ENCODE measurements at places on chromosomes 2 and 18.

DNA sequence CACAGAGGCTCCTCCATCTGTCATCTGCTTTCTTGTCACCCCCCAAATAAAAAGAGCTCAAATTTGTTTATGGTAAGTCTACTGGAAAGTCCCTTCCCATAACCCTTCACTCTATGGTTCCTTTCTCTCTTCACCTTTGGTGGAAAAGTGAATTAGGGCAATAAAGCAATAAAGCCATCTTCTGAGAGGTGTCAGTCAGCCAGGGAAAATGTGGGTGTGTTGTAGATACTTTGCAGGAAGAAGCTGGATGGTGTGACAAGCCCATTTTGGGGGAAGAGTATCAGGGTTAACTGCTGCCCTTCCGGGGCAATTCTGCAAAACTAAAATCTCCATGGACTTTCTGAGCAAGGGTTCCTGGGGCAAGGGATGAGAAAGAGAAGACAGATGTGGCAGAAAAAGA, 197.9 kb downstream of the SH3BP4 start:
- DNase-seq: no peak

DNA sequence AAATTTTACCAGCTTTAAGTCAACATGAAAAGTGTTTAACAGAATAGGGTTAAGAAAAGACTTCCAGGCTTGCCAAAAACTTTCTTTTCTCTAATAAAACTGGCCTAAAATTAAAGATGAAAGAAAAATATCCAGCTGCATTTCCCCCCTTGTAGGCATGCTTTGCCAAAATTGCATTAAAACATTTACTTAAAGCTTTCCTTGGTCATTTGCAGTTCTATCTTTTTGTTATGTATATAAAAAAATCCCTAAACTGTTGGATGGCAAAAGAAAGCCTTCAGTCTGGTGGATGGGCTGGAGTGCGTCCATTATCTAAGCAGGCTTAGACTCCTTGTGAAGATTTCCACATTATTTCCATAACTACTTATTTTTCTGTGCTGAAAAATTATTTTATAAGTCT, 105.4 kb upstream of the DSEL start:
- no peak for DNase-seq

DNA sequence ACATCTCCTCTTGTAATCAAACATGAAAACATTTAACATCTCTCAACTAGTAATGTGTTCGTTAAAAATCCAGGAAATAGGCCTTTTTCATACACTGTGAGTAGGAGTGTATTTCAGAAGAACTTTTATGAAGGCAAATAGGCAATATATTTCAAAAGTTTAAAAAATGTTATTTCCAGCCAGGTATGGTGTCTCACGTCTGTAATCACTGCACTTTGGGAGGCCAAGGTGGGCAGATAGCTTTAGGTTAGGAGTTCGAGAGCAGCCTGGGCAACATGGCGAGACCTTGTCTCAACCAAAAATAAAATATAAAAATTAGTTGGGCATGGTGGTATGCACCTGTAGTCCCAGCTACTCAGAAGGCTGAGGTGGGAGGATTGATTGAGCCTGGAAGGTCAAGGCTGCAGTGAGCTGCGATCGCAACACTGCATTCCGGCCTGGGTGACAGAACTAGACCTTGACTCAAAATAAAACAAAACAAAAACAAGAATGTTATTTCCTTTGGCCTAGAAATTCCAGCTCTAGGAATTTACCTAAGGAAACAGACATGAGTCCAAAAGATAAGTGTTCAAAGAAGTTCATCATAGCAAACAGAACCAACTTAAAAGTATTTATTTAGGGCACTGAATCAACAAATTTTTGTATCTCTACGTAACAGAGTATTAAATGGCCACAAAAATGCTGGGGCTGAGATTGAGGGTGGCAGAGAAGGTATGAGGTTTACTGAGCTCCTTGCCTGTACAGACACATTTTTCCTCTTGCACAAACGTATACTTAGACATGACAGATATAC, 14.9 kb downstream of the RBKS start:
- no peak for DNase-seq

- DNase-seq: no peak
Measured at GRCh38 chr2:10120877-10121574, 1.5 kb upstream of the RRM2 start.

GRCh38 chr18:45376193-45376592, 239.1 kb upstream of the SLC14A2 start:
- no peak for DNase-seq

GRCh38 chr2:157627594-157628476, 829 bp downstream of the ACVR1C start:
- no peak for DNase-seq

DNA sequence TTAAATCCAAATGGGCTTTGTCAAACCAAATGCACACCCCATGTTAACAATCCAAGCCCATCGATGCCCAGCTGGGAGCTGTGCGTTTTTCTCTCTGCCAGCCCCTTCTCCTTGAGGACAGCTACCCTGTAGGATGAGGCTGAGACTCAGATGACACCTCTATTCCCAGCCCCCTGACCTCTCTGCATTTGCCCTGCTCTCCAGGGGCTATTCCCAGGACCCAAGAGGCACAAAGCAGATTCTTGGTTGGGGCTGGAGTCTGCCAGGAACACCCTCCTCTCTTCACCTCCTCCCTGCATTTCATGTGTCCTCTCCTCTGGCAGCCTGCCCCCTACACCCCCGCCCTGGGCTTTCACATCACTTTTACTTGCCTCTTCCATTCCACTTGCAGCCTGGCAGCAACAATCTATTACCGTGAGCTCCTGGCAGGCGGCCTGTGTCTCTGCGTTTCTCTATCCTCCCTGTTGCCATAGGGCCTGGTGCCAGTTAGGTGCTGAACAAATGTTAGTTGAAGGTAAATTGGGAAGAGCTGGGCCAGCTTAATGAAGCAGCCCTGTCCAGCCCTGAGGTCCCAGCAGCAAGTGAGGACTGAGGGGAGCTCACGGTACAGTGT, 51.8 kb downstream of the ADD2 start:
- no peak for DNase-seq

DNA sequence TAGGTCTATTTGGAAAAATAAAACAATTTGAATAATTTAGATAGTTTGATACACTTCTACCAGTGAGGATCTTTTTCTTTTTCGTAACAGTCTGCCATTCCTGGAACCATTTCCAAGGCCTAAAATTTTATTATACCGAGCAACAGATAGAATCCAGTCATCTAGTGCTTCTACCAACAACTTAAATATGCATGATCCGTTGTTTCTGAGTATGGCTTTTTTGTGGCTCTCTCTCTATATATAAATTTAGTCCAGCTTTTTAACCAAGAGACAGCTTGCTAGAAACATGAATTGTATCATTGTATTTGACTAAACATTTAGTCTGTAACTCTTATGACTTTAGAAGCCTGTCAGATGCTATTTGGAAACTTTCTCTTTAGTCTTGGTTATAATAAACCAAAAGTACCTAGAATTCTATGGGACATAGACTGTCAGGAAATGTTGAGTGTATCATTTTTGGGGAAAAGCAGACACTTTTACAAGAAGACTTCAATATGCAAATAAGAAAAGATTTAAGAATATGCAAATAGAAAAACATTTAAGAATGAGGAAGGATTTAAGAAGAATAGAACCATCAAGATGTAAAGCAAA, 161.4 kb downstream of the ZEB2 start:
- no peak for DNase-seq

GRCh38 chr2:146265656-146266055, 1579.2 kb upstream of the ACVR2A start:
- DNase-seq: no peak

DNA sequence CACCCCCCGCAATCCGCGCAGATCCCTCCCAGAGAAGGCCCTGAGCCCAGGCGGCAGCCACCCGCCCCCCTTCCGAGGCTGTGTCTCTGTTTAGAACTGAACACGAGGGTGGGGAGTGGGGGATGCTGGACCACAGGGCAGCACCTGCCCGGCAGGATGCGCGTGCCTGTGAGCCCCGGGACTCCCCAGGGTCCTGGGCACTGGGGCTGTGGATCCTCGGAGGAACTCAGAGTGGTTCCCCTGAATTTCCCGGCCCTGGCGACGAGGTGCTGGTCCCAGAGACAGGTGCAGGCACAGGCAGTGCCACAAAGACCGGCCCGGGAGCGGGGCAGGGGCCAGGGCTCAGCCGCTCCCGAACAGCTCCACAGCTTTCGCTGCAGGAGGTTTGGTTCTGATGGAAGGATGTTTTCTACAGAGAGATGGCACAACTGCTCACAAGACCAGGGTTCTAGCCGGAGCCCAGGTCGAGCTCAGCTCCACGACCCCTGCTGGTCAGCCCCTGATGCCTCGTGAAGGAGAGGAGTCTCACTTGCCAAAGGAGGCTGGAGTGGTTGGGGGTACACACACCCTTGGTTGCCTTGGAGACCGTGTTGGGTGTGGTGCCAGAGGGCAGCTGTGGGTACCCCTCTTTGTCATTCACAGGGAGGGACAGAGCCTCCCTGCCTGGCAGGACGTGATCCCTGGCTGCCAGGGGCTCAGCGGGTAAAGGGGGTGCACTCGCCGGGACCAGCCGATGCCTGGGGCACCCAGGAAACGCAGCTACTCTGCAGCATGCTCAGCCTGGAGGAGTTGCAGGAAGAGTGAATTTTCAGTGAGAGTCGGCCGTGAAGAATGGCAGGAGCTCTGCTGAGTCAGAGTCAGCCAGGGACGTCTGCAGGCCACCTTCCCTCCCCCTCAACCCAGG, 4.4 kb upstream of the NEU4 start:
- DNase-seq: peak; percentile 4

DNA sequence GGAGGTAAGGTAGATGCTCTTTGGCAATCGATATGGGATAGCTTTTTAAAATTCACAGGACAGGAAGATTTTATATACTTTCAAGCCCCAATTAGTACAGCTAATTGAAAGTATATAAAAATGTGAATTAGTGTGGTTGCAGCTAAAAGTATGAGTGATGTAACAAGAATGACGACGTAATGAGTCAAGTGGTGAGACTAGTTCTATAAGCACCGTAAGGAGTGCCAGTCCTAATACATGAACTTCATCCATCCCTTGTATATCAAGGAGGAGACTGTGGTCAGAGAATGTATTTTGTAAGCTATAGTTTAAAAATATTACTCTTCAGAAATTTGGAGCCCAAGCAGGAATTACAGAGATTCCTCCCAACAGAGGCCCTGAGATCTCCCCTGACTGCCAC, 25.8 kb downstream of the DNAJC27 start:
- DNase-seq: no peak

GRCh38 chr2:95760806-95761525, 169.2 kb downstream of the TRIM43 start:
- no peak for DNase-seq

- DNase-seq: no peak
Measured at GRCh38 chr18:3236470-3236869, 11.1 kb upstream of the MYL12A start.

- DNase-seq: no peak
Measured at GRCh38 chr2:196337208-196337953, 166.0 kb upstream of the STK17B start.

GRCh38 chr2:2940702-2941101, 436.9 kb downstream of the EIPR1 start:
- no peak for DNase-seq

GRCh38 chr2:170288859-170289258, 110.9 kb downstream of the MYO3B start:
- DNase-seq: no peak

DNA sequence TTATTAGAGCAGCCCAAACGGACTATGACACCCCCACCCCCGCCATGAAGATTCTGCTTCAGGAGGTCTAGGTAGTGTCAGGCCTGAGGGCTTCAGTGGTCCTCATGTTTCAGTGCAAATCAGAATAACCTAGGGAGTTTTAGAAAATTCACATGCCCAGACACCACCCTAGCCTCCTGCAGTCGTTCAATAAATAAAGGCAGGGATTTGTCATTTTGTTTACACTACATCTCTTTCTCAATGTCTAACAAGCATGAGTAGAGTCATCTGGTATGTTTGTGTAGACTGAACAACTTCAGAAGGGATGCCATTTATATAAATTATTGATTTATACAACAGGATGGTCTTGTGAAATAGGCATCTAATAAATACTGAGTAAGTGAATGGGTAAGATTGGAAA, 112.1 kb upstream of the SERPINE2 start:
- DNase-seq: no peak

- no peak for DNase-seq
Measured at GRCh38 chr2:206296128-206296527, 21.7 kb downstream of the ZDBF2 start.

DNA sequence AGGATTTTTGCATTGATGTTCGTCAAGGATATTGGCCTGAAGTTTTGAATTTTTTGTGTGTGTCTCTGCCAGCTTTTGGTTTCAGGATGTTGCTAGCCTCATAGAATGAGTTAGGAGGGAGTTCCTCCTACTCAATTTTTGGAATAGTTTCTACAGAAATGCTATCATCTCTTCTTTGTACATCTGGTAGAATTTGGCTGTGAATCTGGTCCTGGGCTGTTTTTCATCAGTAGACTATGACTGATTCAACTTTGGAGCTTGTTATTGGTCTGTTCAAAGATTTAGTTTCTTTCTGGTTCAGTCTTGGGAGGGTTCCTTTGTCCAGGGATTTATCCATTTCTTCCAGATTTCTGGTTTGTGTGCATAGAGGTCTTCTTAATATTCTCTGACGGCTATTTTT, 166.7 kb downstream of the ST6GAL2 start:
- DNase-seq: no peak

- DNase-seq: no peak
Measured at GRCh38 chr2:238985931-238986446, 138.1 kb downstream of the TWIST2 start.

DNA sequence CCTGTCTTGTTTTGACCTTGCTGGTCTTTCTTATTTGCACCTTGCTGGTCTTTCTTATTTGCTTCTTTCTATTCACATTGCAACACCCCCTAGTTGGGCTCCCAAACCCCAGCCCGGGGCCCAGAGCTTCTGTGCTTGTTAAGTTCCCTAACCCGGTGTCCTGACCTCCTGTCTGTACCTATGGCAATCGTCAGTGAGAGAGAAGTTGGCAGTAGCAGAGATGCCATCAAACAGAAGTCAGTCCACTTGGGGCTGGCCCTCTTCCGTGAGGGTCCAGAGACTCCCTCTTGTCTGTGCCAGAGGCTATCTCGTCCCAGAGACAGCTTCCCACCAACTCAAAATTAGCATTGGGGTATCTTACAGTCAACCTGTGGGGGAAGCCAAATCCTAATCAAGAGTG, 55.7 kb downstream of the DPYSL5 start:
- DNase-seq: no peak

DNA sequence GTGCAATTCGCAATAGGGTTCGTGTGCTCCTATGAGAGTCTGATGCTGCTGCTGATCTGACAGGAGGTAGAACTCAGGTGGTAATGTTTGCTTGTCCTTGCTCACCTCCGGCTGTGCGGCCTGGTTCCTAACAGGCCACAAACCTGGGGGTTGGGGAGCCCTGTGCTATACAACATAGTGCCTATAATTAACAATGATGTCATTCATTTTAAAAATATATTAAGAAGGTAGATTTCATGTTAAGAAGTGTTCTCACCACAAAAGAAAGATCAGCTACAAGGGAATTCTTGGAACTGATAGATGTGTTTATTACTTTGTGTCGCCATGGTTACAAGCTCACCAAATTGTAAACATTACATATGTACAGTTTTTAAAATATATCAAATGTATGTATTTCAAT, 200.5 kb downstream of the GRB14 start:
- DNase-seq: no peak

GRCh38 chr2:109170645-109171044, 41.6 kb downstream of the SH3RF3 start:
- no peak for DNase-seq
